NCI-H187 treated with DMSO at 0.1 percent for 48 hours (cell line): ENCODE measurements at places on chromosomes 13 and 19.

GRCh38 chr19:13149628-13150186, 468 bp downstream of the STX10 start:
- DNase-seq: no peak

DNA sequence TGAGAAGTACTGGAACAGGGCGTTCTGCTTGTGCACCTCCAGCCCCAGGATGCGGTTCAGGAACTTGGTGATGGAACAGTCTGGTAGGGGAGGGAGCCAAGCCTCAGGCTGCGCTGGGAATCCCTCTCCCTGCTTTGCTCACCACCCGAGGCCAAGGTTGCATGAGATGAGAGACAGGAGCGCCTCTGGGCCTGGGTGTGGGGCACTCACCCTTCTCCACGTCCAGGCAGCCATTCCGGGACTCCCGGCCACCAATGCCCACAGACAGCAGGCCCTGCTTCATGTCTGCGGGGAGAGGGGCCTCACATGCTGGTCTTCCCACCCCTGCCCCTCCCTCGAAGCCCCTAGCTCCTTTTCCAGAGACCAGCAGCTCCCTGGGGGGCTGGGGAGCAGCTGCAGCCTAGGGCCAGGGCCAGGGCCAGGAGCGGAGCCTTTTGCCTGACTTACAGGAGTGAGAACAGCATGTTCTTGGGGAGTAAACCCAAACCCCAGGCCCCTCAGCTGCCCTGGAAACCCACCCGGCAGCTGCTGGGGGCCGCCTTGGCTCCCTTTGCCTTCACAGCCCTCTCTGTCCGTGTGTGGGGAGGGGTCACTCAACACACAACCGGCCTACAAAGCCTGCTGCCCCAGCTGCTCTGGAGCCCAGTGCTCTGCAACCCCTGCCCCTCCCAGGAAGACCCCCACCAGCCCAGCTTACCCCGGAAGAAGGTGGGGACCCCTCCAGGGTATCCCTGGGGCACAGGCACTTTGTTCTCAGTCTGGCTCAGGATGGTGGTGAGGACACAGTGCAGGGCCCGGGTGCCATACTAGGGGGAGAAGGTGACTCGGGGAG, 7.2 kb downstream of the GPX4 start:
- no peak for DNase-seq

DNA sequence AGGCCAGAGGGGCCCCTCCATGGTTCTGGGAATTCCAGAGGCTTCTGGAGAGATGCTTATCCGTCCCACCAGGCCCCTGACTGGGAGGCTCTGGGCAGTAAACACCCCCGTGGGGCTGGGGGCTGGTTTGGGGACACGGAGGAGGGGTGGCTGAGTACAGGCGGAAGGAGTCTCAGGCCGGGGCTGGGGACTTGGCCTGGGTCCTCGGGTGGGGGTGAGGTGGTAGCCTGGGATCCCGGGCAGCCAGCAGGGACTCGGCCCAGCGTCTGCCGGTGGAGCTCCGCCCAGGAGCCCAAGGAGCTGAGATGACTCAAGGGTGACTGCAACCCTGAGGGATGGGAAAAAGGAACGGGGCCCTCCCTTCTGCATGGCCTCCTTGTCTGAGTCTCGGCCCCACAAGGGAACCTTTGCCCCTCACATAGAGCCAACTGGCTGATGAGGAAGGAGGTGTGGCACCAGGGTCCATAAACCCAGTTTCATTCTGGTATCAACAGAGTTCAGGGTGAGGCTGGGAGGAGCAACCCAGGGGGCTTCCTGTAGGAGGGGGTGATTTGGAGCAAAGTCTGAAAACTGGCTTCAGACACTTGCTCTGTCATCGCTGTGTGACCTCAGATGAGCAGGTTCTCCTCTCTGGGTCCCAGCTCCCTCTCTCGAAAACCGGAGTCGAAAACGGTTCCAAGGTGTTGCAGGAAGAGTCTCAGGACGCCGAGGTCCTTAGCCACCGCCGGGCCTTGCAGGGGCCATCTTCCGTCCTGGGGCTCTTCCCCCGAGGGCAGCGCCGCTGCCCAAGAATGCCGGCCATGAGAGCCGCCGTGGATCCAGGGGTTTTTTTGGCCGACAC, 809 bp downstream of the MISP start:
- DNase-seq: no peak

GRCh38 chr13:33272531-33273124, 12.9 kb downstream of the STARD13 start:
- DNase-seq: no peak

- peak; percentile 20 for DNase-seq
These were observed 183.5 kb upstream of the UBL3 start for GRCh38 chr13:30033681-30034457.
